ENCODE measurements at places on chromosomes 7 and 10.
A peak's percentile ranks its signal among the peaks of the same experiment; 100 is the strongest.

GRCh38 chr7:75738604-75738974, at the start of gene HIP1:
Gene HIP1 (minus strand): TSS chr7:75738941. CDS start chr7:75738920, 21 bp downstream.
- DNase-seq, result no peak

DNA sequence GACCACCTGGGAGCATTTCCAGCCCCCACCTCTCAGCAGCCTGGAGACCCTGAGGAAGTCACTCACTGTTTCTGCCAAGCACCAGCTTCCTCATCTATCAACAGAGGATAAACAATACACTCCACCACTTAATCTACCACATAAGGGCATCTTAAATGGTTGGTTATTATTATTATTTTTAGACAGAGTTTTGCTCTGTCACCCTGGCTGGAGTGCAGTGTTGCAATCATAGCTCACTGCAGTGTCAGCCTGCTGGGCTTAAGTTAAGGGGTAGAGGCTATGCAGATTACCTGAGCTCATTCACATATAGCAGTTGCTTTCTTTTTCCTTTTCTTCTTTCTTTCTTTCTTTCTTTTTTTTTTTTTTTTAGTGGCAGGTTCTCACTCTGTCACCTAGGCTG, 59.5 kb upstream of the ELN start:
- DNase-seq, result peak; percentile 18

- no peak for DNase-seq
Observed at GRCh38 chr10:11048707-11049278, 31.1 kb downstream of the CELF2 start.

- DNase-seq, result peak; percentile 74
Observed at GRCh38 chr7:77765906-77766800, 32.1 kb downstream of the TMEM60 start.

DNA sequence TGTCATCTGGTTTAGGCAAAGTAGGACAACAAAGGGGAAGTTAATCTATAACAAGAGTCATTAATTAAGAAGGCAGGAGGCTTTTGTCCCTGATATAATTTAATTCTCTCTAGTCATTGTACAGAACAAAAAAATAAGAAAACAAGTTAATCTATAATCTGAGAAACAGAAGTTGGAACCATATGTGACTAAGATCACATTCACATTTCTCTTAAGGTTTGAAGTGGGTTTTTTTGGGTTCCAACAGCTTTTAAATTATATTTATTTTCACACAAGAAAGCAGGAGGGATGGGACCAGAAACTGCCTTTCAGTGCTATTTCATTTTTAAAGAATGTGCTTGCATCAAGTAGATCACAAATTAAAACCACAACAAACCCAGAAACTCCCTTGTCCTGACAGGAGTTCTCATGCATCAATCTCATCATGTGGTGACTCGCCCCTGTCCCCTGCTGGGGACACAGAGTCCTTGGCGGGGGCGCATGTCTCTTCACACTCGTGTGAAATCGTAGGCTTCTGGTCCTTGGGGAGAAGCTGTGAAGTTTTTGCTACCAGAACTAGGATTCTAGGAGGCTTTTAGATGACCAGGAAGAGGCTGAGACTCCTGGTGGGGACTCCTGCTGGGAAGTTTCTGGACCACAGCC, 10.1 kb upstream of the OPN4 start:
- peak; percentile 73 for DNase-seq
